ENCODE measurements at places on chromosomes 1 and 21. TPM values are rescaled to one million over a fixed set of nuclear protein-coding genes. Genes with fewer than 3 reads are reported as not detected.

- DNase-seq = no peak
Measured at GRCh38 chr1:15088281-15088971, 65.1 kb upstream of the TMEM51 start.

DNA sequence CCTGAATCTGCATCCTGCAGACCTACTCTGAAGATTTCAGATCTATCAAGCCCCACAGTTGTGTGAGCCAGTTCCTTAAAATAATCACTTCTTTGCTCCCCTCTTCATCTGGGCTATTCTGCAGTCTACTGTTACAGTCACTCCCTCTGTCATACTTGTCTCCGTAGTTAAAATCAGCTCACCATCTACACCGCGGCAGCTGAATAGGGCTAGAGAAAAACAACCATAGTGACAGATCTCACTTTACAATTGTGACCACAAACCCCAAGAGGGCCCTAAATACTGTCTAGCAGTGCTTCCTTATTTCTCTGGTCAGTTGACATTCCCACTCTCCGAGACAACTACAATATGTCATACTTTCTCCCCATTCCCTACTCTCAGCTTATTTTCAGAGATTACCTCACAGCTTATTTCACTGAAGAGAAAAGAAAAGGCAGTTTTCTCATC lies 12.9 kb downstream of the DESI2 start:
- DNase-seq = no peak

DNA sequence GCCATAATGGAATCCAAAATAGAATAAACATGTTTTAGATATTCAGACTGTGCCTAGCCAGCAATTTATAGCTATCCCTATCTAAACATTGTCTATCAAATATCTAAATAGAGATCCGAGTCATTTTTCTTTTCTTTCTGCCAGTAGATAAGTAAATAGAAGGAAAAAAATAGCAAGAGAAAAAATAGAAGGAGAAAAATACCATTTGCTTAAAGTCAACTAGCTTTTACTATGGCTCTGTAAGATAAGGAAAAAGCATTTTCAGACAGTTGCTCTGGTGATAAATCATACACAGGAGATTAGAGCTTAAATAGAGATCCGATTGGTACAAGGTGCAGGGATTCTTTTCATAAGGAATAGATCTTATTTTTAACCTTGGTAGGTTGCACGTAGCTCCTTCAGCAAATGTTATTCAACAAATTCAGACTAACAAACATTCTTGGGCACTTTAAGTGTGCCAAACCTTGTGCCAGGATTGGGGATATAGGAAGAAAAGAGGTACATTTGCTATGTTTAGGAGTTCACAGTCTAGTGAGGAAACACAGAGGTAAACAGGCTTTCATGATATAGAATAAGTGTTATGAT lies 70.1 kb upstream of the CCDC190 start:
- DNase-seq = no peak

GRCh38 chr1:40646315-40646714 lies 19.2 kb downstream of the RIMS3 start:
- no peak for DNase-seq

DNA sequence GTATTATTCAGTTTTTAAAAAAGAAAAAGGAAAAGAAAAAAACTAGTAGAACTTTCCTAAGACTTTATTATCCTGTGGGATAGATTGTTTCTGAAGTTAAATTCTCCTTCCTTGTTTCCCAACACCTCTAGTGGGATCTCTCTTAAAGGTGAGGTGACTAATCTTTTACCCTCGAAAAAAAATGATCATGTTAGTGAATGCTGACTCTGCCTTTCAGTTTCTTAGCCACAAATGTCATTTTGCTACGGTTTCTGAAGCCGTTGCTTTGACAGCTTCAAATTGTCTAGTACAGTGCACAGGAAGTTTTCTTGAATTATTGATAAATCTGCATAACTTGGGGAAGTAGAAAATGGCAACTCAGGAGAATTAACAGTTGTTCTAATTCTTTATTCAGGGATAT lies 13.0 kb upstream of the NEK7 start:
- no peak for DNase-seq

DNA sequence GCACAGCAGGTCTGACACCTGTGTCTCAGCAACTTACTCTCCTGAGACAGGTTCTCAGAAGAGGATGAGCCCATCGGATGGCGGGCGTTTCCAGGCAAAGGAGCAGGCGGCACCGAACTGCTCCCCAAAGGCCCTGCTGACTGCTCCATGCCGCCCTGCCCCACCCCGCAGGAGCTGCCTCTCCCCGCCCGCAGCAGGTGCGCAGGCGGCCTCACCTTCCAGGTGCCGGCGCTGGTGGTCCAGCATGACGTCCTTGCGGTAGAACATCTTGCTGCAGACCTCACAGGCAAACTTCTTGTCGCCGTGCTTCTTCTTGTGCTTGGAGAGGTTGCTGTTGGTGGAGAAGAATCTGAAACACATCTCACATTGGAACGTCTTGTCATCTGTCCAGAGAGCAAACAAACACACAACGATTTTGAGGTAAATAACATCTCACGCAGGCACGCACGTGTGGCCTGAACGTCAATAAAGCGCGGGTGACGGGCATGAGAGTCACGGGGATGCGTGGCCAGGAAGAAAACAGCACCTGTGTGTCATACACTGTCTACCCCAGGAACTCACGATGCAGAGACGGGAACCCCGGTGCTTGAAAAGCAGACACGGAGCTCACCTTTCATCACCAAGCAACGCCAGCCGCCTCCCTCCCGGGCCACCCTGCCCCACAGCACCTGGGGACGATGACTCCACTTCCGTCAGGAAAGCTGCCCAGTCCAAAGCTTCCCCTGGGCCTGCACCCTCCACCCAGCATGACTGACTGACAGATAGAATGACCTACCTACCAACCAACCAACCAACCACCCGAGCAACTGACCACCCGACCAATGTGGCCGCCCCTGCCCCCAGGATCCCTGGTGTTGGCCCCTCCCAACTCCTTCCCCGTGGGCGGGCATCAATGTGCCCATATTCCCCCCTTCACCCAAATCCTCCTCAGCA lies 50.9 kb downstream of the PRDM15 start:
- no peak for DNase-seq

Gene SPRR1A
- polyA plus RNA-seq = not detected

Gene BEST4
- 0.32 TPM for polyA plus RNA-seq

Gene PRDM16
- polyA plus RNA-seq = not detected

Gene DCST2
- polyA plus RNA-seq = not detected

All from naive thymus-derived CD8-positive, alpha-beta T cell (primary cell).